ENCODE measurements at places on chromosomes 4 and X.

- no peak for DNase-seq
Measured at GRCh38 chr4:28004520-28004919, 1143.9 kb downstream of the STIM2 start.

DNA sequence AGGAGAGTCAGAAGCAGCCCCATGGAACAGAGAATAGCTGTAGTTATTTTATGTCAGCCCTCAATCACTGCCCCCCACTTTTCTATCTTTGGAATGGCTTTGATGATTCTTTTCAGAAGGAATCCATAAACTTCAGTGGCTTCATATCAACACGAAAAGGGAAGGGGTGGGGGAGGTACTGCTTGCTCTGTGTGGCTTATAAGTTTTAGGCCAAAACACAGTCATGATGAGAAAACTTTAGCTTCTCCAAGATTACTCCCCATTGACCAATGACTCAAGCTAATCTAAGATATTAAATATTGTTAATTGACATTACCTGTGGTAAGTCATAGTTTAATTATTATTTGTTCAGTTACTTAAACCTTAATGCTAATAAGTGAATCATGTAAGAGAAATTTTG lies 669.6 kb upstream of the FAM241A start:
- DNase-seq, result no peak

GRCh38 chr4:105015750-105016149 lies 130.9 kb upstream of the TET2 start:
- no peak for DNase-seq

DNA sequence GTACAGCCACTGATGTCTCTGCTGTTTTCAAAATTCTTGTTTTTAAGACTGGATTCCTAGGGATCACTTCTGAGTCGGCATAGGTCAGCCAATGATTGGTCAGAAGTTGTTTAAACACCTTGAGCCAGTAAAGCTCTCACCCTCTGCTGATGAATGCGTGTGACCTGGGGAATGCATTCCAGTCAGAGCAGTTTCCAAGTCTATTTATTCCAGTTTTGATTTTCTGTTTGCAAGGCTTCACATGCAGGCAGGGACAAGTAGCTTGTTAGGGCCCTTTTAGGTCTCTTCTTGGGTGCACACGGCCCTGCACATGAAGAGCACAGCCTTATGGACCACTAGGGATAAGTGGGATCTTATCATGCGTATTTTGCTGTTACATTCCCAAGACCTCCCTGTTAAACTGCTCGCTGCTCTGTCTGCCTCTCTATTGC lies 47.0 kb downstream of the KLHL15 start:
- no peak for DNase-seq

- DNase-seq, result no peak
Measured at GRCh38 chrX:55041514-55041913, 10.7 kb upstream of the ALAS2 start.

GRCh38 chr4:80361329-80361900 lies 25.9 kb downstream of the CFAP299 start:
- no peak for DNase-seq

- DNase-seq, result no peak
Measured at GRCh38 chr4:123651066-123651465, 254.5 kb downstream of the SPRY1 start.

GRCh38 chr4:39363773-39364393 lies 2.3 kb downstream of the RFC1 start:
- DNase-seq, result no peak

GRCh38 chr4:101475246-101475645 lies 127.9 kb upstream of the PPP3CA start:
- DNase-seq, result no peak

- DNase-seq, result no peak
Measured at GRCh38 chr4:22901631-22902030, 208.9 kb downstream of the GBA3 start.

- no peak for DNase-seq
Measured at GRCh38 chr4:8675383-8675782, 82.8 kb downstream of the CPZ start.

DNA sequence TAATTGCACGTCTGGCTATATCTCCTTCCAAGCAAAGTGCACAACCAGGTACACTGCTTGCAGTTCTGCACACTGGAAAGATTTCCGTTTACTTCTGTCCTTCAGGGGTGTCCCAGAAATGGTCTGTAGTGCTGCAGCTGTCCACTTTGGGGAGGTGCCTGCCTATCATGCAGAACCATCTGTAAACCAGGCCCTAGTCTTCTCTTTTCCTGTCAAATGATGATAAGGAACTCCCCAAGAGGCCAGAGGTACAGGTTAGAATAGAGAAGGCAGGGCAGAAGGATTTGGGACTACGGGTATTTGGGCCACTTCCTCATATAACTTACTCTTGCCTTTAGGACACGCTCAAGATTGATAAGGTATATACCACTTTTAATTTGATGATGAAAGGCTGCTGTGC lies 746.9 kb downstream of the FAT4 start:
- DNase-seq, result no peak

- DNase-seq, result no peak
Measured at GRCh38 chr4:86967798-86968197, 33.0 kb downstream of the AFF1 start.

GRCh38 chr4:112076919-112077608 lies 68.2 kb upstream of the FAM241A start:
- no peak for DNase-seq

- DNase-seq, result no peak
Measured at GRCh38 chr4:143406523-143406922, 69.8 kb downstream of the GAB1 start.

DNA sequence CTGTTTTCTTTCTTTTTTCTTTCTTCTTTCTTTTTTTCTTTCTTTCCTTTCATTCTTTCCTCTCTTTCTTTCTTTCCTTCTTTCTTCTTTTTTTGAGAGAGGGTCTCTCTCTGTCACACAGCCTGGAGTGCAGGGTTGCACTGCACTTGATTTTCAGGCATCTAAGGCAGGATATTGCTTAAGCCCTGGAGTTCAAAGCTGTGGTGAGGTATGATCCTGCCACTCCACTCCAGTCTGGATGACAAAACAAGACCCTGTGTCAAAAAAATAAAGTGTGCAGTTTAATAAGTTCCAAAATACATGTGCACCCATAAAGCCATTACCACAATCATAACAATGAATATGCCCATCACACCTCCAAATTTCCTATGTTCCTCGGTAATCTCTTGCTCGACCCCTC lies 10.6 kb upstream of the ZNF718 start:
- DNase-seq, result no peak

DNA sequence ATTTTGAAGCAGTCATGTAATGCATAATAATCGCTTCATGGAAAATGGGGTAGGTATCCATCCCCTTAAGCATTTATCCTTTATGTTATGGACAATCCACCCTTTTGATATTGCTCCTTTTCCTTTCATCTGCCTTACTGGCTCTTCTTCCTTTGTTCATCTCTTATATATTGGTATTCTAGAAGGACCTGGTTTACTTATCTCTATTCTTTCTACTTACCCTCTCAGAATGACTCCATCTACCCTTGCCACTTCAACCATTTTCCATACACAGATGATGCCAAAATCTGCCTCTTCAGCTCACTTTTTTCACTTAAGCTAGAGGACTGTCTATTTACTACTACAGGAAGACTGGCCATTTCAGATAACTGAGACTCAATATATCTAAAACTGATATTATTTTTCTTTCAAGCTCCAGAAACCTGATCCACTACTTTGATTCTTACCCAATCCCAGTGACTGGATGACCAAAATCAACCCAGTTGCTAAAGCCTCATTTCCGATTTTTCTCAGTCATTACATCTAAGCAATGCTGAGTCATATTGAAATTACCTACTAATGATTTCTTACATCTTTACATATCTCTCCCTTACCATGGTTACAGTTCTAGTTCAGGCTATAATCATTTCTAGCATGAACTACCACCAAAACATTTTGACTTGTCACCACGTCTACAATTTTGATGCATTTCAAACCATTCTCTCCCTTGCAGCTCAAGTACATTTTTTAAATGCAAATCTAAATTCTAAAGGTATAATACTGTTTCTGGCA lies 93.7 kb downstream of the FAAH2 start:
- DNase-seq, result no peak

DNA sequence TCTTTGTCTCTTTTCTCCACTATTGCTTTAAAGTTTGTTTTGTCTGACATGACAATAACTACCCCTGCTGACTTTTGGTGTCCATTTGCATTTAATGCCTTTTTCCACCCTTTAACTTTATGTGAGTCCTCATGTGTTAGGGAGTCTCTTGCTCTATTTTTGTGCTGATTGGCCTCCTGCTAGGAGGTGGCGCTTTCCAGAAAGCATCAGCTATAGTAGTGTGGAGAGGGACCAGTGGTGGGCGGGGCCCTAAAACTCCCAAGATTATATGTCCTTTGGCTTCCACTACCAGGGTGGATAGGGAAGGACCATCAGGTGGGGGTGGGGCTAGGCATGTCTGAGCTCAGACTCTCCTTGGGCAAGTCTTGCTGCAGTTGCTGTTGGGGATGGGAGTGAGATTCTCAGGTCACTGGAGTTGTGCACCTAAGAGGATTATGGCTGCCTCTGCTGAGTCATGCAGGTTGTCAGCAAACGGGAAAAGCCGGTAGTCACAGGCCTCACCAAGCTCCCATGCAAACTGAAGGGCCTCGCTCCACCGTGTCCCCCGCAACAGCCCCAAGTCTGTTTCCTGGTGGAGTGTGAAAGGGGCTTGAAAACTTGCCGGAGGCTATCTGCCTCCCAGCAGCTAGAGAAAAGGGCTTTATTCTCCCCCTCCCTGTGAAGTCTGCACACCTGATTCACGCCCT lies 156.3 kb downstream of the CPEB2 start:
- no peak for DNase-seq

GRCh38 chr4:175092114-175092513 lies 174.0 kb downstream of the ADAM29 start:
- DNase-seq, result no peak

DNA sequence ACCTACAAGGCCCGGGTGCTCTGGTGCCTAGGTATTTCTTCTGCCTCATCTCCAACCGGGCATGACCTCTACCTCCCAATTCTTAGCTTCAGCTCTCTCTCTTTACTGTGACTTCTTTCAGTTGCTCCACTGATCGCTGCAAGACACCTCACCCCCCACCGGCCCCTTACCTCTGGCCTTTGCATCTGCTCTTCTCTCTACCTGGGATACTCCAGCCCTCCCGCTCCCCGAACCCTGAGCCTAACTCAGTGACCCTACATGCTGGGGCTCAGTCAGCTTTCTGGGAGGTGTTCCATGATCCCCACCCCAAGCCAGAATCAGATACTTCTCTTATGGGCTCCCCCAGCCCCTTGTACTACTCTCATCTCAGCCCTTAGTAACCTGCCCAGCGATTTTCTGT lies 99.6 kb downstream of the EFNB1 start:
- DNase-seq, result no peak

DNA sequence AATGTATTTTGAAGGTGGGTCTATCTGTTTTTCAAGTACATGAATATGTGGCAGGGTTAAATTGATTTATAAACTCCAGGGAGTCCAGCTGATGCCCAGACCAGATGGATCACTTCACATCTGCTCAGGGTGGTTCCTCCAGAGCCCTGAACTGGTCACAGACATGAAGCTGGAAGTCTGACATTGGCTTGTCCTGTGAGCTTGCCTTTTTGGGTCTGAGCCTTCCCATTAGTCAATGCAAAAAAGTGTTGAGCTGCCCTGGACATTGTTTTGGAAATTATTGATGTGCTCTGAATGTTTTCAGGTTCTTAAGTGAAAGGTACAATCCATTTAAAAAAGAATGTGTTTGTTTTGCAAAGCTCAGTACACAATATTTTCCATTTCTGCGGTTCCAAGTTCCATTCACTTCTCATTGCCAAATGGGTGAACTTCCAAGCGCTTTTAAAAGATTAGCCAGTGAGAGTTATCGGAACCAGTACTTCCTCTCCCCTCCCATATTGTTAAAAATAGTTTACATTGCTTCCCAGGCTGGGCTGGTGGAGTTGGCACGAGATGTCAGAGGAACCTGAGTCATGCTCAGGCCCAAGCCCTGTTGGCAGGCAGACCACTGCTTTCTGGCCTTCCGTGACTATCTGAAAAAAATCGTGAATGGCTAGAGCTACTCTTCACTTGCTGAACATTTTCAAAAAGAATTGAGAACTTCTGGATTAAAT lies 52.1 kb downstream of the PDGFRA start:
- no peak for DNase-seq

DNA sequence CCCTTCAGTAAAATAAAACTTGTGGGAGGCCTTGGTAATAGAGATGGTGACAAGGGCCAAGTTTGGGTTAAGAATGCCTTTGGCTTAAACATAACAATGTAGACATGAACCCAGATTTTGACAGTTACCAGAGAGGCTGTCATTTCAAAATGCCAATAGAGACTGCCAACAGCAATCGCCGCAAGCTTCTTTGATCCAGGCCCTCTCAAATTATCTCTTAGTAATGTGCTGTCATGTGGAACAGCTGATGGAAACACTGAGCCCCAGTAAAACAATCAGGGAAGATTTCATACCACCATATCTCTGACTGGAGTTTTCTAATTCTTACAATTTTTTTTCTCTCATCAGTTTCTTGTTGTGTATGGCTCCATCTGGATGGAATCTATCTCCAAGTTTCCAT lies 80.5 kb downstream of the ZNF330 start:
- DNase-seq, result no peak

DNA sequence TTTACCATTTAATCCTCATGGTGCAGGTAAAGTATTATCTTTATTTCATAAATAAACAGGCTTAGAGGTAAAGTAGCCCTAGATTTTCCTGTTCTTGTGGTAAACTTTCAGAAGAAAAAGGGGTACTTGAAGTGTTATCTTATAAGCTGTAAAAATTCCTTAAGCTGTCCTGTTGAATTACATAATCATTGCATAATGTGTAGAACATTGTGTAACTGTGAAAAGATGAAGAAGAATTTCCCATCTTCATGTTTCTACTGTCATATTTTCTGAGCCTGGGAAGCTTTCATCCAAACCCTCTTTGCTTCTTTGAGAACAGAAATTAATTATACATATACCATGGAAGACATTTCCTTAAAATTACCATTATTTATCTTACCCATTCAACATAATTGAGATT lies 90.5 kb downstream of the ELOVL6 start:
- DNase-seq, result no peak

DNA sequence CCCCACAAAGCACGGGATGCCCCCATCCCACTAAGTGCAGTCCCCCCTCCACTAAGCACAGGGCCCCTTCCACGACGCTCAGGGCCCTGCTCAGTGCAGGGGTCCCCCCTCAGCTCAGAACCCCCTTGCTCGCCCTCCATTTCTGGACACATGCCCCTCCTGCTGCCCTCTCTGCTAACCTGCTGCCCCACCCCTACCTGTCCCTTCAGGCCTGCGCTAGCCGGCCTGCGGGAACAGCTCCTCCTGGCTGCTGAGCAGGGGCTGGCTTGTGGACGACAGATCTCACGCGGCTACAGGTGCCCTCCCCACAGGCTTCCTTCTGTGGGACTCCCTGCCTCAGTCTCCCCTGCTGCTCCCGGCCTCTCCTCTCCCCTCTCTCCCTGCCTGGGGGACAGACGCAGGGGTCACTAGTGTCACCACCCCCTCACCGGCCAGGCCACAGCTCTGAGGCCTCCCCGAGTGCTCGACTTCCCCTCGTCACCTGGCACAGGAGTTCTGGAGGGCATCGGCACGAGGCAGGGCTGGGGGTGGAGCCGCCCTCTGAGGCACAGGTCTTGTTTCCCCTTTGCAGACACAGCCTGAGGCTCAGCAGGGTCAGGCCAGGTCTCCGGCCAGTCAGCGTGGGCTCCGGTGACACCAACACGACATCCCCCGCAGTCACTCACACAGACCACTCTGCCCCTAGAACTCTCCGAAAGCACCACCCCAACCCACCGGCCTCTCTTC lies 21.6 kb downstream of the GAK start:
- DNase-seq, result no peak

All from activated CD8-positive, alpha-beta memory T cell treated with anti-CD3 and anti-CD28 coated beads for 48 hours (primary cell).